Stimulated activated CD4-positive, alpha-beta T cell treated with anti-CD3 and anti-CD28 coated beads, Interleukin-4, amount 100 ng/mL, for 24 hours (primary cell): ENCODE measurements at places on chromosomes 16 and 17.

DNA sequence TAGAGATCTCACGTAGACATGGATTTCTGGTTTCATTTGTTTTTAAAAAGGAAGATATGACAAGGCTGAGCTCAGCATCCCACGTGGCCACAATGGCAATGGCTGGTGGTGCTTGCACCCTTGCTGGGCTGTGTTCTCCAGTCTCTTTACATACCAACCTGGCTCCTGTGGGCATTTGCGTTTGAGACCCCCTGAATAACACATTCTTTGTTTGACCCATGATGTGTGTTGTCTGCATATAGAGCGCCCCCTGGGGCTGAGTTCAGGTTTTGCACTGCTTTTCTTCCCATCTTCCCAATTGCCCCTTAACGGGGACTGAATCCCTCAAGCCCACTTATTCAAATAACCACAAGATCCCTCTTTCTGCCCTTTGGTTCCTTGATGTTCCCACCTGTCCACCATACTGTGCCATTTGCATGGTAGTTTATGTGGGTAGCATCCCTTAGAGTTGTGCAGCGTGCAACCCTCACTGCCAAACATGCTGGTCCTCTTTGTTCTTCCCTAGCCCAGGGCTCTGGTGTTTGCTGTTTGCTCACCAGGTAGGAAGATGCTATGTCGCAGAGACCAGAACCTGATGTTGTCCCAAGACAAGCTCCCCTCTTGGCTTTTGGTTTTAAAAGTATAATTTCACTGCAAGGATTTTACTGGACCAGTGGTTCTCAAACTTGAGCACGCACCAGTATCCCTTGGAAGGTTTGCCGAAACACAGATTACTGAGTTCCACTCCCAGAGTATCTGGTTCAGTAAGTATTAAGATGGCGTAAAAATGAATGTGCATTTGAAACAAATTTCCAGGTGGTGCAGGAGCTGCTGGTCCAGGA, 38.5 kb upstream of the NKD1 start:
- DNase-seq, result peak; percentile 30

DNA sequence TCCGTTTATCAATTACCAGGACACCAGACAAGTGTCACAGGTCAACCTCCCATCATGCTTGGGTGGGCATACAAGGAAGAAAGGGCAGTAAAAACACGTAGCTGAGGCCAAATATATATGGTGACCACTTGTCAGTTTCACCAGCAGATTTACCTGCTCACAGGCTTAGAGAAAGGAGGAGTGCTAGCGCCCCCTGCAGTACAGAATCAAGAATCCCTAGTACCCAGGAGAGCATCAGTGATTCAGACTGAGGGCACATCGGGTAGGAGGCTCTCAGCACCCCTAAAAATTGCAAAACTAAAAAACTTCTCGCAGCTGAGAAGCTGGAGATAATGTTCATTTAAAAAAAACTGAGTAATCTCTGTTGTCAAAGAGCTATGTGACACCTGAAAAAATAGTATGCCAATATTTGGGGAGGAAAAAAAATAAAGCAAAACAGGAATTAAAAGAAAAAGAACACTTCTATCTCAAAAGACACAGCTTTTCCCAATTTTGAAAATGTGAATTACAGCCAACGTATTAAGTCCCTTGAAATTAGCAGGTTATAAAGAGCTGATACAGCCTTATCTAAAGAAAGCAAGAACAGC, 21.2 kb upstream of the MON1B start:
- DNase-seq, result peak; percentile 44

- no peak for DNase-seq
Measured at GRCh38 chr16:15856901-15857698, at the start of gene MYH11. Gene MYH11 (minus strand): TSS chr16:15857028. CDS start chr16:15838252, 18,776 bp downstream.

- DNase-seq, result no peak
Measured at GRCh38 chr17:35489944-35490343, 41.4 kb upstream of the SLFN13 start.
